GM12892 (cell line): ENCODE measurements at places on chromosomes 13 and 19.

- DNase-seq: no peak
Observed at GRCh38 chr19:18603255-18603957, 3.2 kb downstream of the CRLF1 start.

- DNase-seq: no peak
Observed at GRCh38 chr13:82358284-82358683, 1524.0 kb downstream of the SLITRK1 start.

- DNase-seq: peak; percentile 86
Observed at GRCh38 chr19:35114353-35115176, 1.1 kb upstream of the FXYD3 start.

GRCh38 chr19:40962460-40962961, 28.6 kb upstream of the CYP2B6 start:
- no peak for DNase-seq

GRCh38 chr19:28482221-28482620, 730.7 kb downstream of the UQCRFS1 start:
- DNase-seq: no peak

- no peak for DNase-seq
Observed at GRCh38 chr19:31015778-31016177, 333.5 kb downstream of the TSHZ3 start.

GRCh38 chr19:30596813-30597399, 224.7 kb downstream of the ZNF536 start:
- no peak for DNase-seq

- DNase-seq: no peak
Observed at GRCh38 chr13:76503766-76504165, 382.4 kb downstream of the KCTD12 start.

GRCh38 chr19:47111006-47111621, 2.5 kb downstream of the ZC3H4 start:
- DNase-seq: no peak

DNA sequence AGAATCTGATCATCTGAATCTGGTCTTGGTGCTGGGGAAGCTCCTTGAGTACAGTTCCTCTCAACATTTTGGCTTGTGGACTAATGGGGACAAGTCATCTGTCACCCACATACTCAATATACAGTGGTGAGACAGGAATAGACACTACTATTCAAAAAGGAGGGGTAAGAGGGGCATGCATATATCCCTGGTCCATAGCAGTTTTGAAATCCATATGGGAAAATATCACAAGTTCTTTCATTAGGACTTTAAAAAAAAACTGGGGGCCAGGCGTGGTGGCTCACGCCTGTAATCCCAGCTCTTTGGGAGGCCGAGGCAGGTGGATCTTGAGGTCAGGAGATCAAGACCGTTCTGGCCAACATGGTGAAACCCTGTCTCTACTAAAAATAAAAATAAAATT, 20.3 kb upstream of the PPP5C start:
- DNase-seq: no peak

DNA sequence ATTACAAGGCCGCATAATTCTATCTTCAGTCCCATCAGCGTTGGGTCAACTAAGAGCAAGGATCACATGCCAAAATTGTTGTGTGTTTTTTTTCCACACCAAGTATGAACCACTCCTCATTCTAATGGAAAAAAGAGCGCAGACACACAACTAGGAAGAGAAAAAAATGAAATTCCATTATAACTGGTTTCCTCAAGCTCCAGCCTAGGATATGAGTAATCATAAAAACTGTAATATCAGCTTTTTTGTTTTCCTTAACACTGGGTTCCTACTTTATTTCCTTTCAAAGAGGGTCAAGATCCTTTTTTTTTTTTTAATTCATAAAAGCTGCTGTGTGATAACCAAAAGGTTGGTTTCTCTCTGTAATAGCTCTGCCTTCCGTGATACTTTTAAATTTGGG, 19.4 kb downstream of the TSHZ3 start:
- DNase-seq: no peak

DNA sequence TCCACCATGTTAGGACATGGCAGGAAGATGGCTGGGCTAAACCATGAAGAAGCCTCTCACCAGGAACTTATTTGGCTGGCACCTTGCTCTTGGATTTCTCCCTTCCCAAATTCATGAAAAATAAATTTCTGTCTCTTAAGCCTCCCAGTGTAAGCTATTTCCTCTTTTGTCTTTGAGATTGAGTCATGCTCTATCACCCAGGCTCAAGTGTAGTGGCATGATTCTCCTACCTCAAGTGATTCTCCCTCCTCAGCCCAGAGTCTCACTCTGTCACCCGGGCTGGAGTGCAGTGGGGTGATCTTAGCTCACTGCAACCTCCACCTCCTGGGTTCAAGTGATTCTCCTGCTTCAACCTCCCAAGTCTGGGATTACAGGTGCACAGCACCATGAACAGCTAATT, 12.6 kb downstream of the ZNF888 start:
- no peak for DNase-seq

DNA sequence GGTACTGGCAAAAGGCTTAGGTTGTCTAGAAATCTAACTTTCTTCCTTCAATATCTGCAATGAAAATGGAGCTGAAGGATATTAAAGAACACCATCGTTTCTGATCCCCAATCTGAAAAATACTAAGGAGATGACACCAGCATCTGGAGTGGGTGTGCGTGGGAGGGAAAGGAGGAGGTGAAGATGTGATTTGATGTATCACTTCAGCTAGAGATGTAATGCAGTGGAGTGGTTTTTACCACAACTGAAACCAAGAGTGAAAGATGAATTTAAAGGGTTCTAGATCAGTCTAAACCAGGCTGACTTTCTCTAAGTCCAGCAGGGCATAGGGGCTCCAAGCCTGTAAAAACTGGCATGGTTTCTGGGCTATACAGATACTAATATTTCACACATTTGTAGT, 148.4 kb downstream of the AKAP11 start:
- DNase-seq: peak; percentile 13

DNA sequence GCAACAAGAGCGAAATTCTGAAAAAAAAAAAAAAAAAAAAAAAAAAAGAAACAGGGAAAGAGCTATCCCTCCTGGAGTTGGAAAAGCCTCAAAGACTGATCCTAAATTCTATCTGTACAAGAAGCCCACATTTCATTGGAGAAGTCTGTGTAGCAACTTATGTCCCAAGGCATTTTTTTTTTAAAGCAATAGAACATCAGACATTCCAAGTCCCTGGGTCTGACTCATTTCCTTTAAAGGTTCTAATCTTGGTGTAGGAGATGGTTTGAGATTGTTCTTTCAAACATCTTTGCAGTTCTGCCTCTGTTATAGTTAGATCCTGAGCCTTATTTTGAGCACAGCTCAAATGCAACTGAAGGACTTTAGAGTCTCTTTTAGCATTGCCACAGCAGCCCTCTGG, 706.5 kb upstream of the MIR17HG start:
- DNase-seq: no peak

- DNase-seq: no peak
Observed at GRCh38 chr13:49821216-49822009, 28.9 kb upstream of the KPNA3 start.

- no peak for DNase-seq
Observed at GRCh38 chr13:86572115-86572514, 772.9 kb upstream of the SLITRK6 start.

GRCh38 chr19:14114854-14115253, 2.7 kb downstream of the PRKACA start:
- no peak for DNase-seq

DNA sequence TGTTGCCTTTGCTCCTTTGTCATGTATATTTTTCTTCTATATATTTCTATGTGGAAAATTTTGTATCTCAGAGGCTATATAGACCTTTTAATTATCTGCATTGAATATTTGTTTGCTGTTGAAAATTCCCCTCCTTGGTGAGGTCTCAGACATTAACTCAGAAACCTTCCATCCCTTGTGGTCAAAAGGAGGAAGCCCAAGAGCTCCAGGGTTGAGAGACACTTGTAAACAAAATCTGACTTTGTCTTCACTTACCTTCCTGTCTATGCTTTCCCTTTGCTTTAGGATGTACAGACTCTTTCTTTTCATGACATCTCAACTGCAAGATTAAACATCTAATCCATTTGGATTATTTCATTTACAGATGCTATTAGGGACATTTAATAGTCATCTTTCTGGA, 157.5 kb downstream of the PCDH20 start:
- DNase-seq: no peak

GRCh38 chr13:111952032-111952431, 114.9 kb upstream of the SOX1 start:
- no peak for DNase-seq

GRCh38 chr13:41196620-41197019, 2.3 kb upstream of the KBTBD7 start:
- no peak for DNase-seq

GRCh38 chr19:35869327-35870123, 1.2 kb downstream of the APLP1 start:
- peak; percentile 68 for DNase-seq

DNA sequence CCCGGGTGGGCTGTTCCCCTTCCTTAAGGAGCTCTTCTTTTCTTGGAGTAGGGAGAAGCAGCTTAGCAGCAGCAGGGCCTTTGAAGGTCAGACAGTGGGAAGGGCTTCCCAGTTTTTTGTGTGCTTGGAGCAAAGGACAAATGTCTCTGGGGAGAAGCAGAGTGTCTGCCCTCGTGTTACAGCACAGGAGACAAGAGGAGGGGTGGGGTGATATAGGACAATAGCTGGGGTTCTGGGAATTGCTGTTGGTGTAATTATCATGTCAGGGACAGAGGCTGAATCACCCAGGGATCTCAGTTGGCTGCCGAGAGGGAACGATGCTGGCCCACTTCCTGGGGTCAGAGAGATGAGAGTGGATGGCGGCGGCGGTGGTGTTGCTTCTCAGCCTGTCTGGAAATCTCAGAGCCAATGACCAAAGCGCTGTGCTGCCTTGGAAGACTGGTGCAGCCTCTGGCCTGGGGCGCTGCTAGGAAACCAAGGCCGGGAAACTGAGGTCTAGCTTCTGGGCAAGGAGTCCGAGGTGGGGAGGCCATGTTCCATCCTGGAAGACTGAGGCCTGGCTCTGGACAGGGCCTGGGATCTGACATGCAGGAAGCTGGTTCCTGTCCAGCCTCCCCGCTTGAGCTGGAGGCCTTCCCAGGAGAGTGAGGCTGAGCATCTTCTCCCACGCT, 1.2 kb downstream of the INAFM1 start:
- DNase-seq: no peak

- no peak for DNase-seq
Observed at GRCh38 chr13:105168295-105168694, 1367.2 kb downstream of the EFNB2 start.

DNA sequence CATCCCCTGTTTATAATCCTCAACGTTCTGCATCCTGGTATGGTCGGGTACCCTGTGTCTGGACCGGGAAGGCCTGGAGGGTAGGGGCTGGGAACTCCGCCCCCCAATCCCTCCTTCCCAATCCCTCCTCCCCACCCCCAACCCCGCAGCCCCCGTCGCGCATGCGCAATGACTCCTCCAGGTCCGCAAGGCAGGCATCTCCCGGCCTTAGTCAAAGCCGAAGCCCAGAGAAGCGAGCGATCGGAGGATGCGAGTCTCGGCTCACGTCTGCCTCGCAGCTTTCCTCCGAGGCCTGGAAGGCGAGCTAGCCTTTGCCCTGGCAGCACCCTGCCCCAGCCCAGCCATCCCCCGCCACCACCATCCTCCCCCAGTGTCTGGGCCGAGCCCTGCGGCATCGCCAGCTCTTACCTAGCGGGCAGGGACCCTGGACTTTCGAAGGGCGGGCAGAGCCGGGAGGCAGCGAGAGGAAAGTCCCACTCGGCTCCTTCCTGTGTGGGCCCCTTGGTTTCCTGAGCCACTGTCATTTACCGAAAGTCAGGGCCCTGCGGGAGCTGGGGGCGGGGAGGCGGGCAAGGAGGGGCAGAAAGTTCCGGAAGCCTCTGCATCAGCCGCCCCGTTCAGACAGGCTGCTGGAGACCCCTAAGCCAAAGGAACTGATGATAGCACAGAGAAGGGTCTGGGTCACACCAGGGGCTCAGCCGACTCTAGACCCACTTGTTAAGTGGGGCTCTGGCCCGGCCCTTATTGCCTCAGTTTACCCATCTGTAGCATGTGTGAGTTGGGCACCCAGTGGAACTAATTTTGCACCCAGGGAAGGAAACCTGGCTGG, at the start of gene JAK3:
Gene JAK3 (minus strand): TSS at position 445 of the 829 bp plus-strand sequence. CDS start 3,565 bp downstream, outside the sequence.
- DNase-seq: peak; percentile 87

- DNase-seq: no peak
Observed at GRCh38 chr19:35689836-35690235, 14.5 kb upstream of the ZBTB32 start.

GRCh38 chr13:32041429-32041828, 9.9 kb downstream of the FRY start:
- no peak for DNase-seq

DNA sequence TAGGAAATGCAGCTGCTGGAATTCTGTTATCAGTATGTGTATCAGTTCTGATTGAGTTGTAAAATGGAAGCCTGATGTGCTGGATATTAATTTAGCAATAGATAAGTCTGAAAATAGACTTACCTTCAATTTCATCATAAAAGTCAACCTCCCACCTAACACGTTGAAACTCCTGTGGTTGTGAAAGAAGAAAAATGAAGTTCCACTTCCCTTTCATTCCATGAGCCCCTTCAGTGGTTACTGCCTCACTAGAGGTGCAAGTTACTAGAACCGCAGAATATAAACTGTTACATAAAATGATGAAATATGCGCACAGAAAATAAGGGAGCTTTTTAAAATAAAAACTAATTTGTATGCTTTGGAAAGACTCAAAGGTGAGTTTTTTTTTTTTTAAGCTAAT, 249.2 kb downstream of the SHISA2 start:
- no peak for DNase-seq

DNA sequence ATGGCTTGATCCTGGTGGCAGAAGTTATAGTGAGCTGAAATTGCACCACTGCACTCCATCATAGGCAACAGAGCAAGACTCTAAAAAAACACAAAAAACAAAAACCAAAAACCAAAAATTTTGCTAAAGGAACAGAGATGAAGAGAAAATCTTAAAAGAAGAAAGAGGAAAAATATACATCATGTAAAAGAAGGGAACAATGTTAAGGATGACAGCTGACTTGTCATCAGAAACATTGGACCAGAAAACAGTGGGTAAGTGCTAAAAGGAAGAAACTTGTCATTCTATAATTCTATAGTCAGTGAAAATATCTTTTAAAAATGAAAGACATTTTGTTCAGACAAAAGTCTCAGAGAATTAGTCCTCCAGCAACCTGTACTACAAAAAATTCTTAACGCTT, 93.8 kb downstream of the WASF3 start:
- no peak for DNase-seq

DNA sequence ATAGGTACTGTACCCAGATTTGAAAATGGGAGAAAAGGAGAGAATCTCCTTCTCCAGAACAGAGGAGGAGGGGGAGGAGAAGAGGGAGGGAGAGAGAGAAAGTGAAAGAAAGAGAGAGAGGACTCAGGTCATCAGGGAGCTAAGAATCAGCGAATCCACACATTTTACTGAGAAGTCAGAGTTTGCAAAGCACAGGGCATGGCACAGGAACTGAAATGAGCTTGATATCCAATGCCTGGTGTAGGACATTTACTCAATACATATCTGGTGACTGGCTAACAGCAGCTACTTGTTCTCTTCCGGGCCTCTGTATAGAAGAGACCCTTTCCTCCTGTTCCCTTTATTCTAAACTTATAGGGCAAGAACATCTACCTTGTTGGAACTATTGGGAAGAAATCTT, 375.1 kb downstream of the KLF5 start:
- no peak for DNase-seq

- DNase-seq: no peak
Observed at GRCh38 chr19:43316591-43317319, 36.7 kb upstream of the CD177 start.
